Heart right ventricle (tissue), 16 donors: ENCODE measurements at places on chromosomes 12 and 14.

- H3K36me3 ChIP-seq, result no peaks in the 10 kb centered on the region
- no peaks in the 10 kb centered on the region for H3K4me1 ChIP-seq
- no peak for DNase-seq
- no peak overlapping the region for H3K4me3 ChIP-seq
- no peaks in the 10 kb centered on the region for H3K27me3 ChIP-seq
- no peak overlapping the region for H3K27ac ChIP-seq
Observed at GRCh38 chr12:12583510-12584178, 21.0 kb upstream of the DUSP16 start.

DNA sequence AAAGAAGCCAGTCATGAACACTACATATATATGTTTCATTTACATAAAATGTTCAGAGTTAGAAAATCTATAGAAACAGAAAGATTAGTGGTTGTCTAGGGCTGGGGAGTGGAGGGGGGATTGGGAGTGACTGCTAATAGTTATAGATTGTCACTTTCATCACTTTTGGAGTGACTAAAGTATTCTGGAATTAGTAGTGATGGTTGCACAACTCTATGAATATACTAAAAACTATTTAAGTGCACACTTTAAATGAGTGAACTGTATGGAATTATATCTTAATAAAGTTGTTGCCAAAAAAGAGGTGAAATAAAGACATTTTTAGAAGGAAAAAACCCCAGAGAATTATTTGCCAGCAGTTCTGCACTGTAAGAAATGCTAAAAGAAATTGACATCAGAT lies 9.5 kb downstream of the CATSPERB start:
- H3K4me1 ChIP-seq, result no peaks in the 10 kb centered on the region
- H3K4me3 ChIP-seq, result no peak overlapping the region
- H3K36me3 ChIP-seq, result no peaks in the 10 kb centered on the region
- H3K27ac ChIP-seq, result no peak overlapping the region

GRCh38 chr14:77026166-77026929 lies 2.2 kb downstream of the IRF2BPL start:
- H3K4me1 ChIP-seq, result peaks cover 71% of the 10 kb centered on the region
- no peaks in the 10 kb centered on the region for H3K27me3 ChIP-seq
- H3K4me3 ChIP-seq, result peak overlapping the region; percentile 90

DNA sequence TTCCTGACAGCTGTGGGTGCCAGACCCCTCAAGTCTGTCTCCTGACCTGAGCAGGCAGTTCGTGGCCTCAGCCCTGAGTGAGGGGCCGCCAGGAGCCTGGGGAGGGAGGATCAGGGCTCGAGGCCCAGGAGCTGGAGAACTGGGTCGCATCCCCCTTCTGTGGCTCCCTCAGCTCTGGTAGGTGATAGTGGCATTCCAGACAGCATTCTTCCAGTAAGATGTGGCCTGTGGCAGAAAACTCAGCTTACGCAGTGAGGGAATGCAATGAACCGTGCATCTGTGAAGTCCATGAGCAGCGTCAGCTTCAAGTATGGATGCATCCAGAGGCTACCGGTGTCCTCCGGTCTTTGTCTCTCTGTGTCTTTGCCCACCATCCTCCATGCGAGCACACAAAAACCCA lies 28.4 kb upstream of the FBRSL1 start:
- H3K27ac ChIP-seq, result no peak overlapping the region
- H3K36me3 ChIP-seq, result no peaks in the 10 kb centered on the region
- peaks cover 18% of the 10 kb centered on the region for H3K27me3 ChIP-seq
- H3K4me1 ChIP-seq, result no peaks in the 10 kb centered on the region

GRCh38 chr12:120466560-120467315 lies 2.8 kb downstream of the SRSF9 start:
- peaks cover 58% of the 10 kb centered on the region for H3K36me3 ChIP-seq
- H3K27ac ChIP-seq, result no peak overlapping the region
- no peak overlapping the region for H3K4me3 ChIP-seq
- H3K27me3 ChIP-seq, result no peaks in the 10 kb centered on the region

DNA sequence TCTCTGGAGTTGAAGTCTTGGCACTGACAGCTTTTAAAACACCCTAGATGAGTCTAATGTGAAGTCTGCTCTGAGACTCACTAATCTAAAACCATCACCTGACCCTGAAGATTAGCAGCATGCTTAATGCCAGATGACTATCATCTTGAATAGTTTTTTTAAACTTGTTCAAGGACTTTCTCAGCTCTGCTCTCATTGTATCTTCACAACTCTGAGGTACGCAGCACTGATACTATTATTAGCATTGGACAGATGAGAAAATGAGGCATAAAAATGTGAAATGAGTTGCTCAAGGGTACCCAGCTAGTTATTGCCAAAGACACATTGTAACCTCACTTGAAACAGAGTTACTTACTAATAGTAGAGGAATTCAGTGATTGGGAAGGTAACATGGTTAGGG lies 4.8 kb downstream of the SLC38A1 start:
- no peak overlapping the region for H3K27ac ChIP-seq
- H3K27me3 ChIP-seq, result peaks cover 25% of the 10 kb centered on the region
- peaks cover 6% of the 10 kb centered on the region for H3K4me1 ChIP-seq
- DNase-seq, result no peak
- H3K36me3 ChIP-seq, result no peaks in the 10 kb centered on the region

DNA sequence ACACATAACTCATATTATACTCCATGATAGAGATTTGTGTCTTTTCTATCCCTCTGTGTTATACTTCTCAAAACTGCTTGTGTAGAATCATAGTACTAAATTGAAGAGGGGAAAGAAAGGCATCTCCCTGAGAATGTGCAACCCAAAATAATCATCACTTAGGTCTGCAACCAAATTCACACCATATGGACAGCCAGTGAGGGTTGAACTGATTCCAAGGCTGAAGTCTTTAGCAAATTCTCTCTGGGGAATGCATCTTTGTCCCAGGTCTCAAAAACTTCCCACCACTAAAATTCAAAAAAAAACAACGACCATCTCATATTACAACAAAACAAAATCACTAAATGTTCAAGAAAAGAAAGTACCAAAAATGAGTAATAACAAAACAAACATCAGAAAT lies 11.0 kb downstream of the ZFC3H1 start:
- H3K4me3 ChIP-seq, result no peak overlapping the region
- no peak for DNase-seq
- no peaks in the 10 kb centered on the region for H3K27me3 ChIP-seq
- H3K36me3 ChIP-seq, result no peaks in the 10 kb centered on the region
- H3K4me1 ChIP-seq, result peaks cover 43% of the 10 kb centered on the region

DNA sequence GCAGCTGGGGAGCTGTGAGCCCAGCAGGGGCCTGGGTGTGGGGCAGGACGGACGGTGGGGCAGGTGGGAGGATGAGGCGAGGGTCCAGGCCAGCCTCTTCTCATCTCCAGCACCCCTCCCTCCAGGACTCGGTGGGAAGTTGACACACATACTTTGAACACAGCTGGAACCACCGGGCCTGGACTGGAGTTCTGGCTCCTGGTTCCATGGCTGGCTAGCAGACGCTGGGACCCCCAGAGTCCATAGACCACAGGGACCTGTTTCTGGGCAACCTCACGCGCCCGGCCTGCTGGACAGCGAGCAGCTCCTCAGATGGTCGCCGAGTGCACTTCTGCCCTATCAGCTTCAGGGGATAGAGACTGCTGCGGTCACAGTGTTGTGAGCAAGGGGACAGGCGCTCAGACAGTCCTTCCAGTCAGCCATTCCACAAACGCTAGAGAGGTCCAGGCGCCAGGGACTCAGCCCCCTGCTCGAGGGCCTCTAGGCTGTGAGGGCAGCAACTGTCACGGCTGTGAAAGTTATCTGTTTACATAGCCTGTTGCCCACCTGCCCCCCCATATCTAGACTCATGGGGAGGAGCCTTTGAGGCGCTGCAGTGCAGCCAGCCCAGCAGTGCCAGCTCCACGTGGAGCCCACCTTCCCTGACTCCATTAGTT lies 25.2 kb downstream of the TCHP start:
- no peaks in the 10 kb centered on the region for H3K36me3 ChIP-seq
- no peak overlapping the region for H3K27ac ChIP-seq
- no peaks in the 10 kb centered on the region for H3K4me1 ChIP-seq
- no peak for DNase-seq
- no peak overlapping the region for H3K4me3 ChIP-seq

- no peak overlapping the region for H3K4me3 ChIP-seq
- no peaks in the 10 kb centered on the region for H3K27me3 ChIP-seq
Observed at GRCh38 chr12:11711651-11712327, 62.3 kb downstream of the ETV6 start.

DNA sequence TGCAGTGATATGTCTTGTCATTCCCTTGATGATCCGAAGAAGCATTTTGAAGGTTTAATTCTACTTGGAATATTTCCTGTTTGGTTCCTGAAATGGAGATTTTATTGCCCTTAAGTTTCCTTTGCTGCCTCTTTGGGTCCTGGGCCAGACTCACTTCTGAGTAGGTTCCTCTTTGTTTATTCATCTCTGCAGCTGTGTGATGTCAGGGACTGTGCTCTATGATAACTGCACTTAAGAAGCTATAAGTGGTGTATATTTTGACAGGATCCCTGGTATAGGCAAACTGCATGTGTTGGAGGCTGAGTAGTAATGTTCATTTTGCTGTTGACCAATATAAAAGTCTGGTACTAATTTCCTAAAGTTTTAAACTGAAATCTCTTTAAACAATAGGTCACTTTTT lies at the start of gene KLRC4:
TSS of gene KLRC4 (minus strand) at position 366 of the 400 bp plus-strand sequence. CDS start at position 184, 182 bp downstream.
- no peak within 1 kb of the TSS for H3K4me3 ChIP-seq
- no peaks in the 10 kb centered on the region for H3K36me3 ChIP-seq

DNA sequence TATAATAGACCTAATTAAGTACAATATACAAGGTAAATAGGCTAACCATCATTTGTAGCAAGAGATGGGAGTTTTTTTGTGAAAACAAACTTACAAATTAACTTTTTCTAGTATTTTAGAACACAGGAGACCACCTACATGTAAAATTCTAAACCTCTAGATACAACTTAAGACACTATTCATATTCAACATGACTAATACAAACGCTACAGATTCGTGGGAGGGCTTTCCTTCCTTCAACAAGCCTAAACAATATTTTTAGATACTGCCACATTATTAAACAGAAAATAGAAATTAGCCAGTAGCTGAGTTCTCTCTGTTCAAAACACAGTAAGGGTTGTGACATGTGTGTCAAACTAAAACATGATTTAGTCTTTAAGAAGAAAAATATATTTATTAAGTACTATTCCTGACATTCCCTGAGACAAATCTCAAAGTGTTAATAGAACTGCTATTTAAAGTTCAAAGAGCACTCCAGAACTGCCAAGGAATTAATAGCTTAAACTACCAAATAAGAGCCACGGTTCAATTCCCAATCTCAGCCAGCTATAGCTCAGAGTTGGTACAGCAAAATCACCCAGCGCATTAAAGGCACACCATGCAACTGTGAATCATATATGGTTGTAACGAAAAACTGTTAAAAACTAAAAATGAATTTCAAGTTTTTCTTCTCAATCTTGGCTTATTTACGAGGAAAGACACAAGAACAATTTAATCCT lies 10.7 kb downstream of the MED13L start:
- no peak for DNase-seq
- H3K27ac ChIP-seq, result no peak overlapping the region
- H3K36me3 ChIP-seq, result no peaks in the 10 kb centered on the region
- no peaks in the 10 kb centered on the region for H3K27me3 ChIP-seq
- H3K4me1 ChIP-seq, result peaks cover 70% of the 10 kb centered on the region

- no peak overlapping the region for H3K4me3 ChIP-seq
- no peak overlapping the region for H3K27ac ChIP-seq
- no peaks in the 10 kb centered on the region for H3K27me3 ChIP-seq
- no peak for DNase-seq
Observed at GRCh38 chr14:97946240-97946639, 1149.1 kb downstream of the VRK1 start.

- H3K36me3 ChIP-seq, result no peaks in the 10 kb centered on the region
- H3K27me3 ChIP-seq, result no peaks in the 10 kb centered on the region
- no peak overlapping the region for H3K4me3 ChIP-seq
- no peaks in the 10 kb centered on the region for H3K4me1 ChIP-seq
- H3K27ac ChIP-seq, result no peak overlapping the region
Observed at GRCh38 chr14:66623838-66624237, 115.9 kb downstream of the GPHN start.

- no peaks in the 10 kb centered on the region for H3K36me3 ChIP-seq
- H3K4me1 ChIP-seq, result no peaks in the 10 kb centered on the region
- H3K4me3 ChIP-seq, result no peak overlapping the region
- DNase-seq, result no peak
- H3K27ac ChIP-seq, result no peak overlapping the region
- no peaks in the 10 kb centered on the region for H3K27me3 ChIP-seq
Observed at GRCh38 chr12:47561746-47562145, 144.1 kb downstream of the RPAP3 start.

DNA sequence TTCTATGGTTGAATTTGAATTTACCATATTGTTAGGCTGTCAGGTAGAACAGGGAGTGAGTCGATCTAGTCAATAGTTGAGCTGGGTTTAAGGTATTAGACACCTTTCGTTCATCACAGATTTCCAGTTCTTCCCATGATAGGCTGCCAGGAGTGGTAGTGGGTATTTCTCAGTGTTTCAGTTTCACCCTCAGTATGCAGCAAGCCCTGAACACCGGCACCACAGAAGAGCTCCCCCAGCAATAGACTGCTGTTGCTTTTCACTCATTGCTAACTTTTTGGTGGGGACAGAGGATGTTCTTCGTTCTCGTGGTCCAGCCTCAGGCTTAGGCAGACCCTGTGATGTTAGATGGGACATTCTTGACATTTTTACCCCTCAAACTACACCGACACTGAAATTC lies 164.6 kb downstream of the PTPRO start:
- no peaks in the 10 kb centered on the region for H3K4me1 ChIP-seq
- H3K27ac ChIP-seq, result no peak overlapping the region
- H3K4me3 ChIP-seq, result no peak overlapping the region
- H3K36me3 ChIP-seq, result no peaks in the 10 kb centered on the region
- H3K27me3 ChIP-seq, result peaks cover 14% of the 10 kb centered on the region
- no peak for DNase-seq
